ENCODE measurements at places on chromosomes 4 and X.

DNA sequence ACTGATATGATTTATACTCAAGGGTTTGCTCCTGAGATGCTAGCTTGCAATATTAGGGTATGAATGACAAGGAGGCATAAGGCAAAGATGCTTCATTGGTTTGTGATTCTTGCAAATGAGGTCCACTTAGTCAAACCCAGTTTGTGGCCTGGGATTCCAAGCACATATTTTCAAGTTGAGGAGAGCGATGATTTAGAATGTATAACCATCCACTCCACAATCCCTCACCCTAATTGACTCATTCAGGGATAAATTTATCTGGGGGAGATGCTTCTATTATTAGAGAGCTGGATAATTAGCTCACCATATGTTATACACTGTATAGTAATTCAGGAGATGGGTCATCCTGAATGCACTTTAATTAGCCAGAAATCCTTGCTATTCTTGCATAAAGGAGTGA lies 118.3 kb upstream of the PUDP start:
- DNase-seq, result no peak

GRCh38 chr4:51851937-51852290 lies 9.0 kb downstream of the DCUN1D4 start:
- DNase-seq, result no peak

GRCh38 chrX:119105826-119106225 lies 21.8 kb downstream of the KIAA1210 start:
- no peak for DNase-seq

DNA sequence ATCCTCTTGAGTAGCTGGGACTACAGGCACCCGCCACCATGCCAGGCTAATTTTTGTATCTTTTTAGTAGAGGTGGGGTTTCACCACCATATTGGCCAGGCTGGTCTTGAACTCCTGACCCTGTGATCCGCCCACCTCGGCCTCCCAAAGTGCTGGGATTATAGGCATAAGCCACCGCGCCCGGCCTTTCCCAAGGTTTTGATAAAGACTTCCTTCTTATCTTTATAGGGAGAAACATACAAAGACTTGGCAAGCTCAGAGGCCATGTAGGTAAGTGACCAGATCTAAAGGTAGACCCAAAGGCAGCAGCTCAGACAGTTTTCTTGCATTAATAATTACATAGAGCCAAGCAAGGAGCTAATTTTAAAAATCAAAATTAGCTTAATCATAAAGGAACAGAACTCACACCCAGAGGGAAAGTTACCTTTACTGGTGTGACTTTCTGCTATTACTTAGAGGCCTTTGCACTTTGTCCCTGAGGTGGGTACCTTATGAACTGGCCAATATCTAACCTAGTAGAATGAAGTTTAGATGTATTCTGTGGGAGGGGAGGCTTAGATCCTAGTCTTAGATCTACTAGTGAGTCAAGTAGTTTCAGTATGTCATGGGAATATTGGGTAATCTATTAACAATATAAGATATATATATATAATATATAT lies 67.3 kb downstream of the HPGD start:
- no peak for DNase-seq

- DNase-seq, result no peak
Observed at GRCh38 chr4:145723336-145723735, 43.4 kb downstream of the C4orf51 start.

- no peak for DNase-seq
Observed at GRCh38 chr4:169098969-169099690, 89.1 kb upstream of the CBR4 start.

GRCh38 chr4:151519728-151520415 lies 110.9 kb downstream of the FHIP1A start:
- no peak for DNase-seq

GRCh38 chr4:79763486-79764075 lies 309.4 kb downstream of the ANTXR2 start:
- DNase-seq, result no peak

GRCh38 chr4:123398066-123398852 lies 1.7 kb downstream of the SPRY1 start:
- DNase-seq, result peak; percentile 74

GRCh38 chr4:76233967-76234678 lies 17.4 kb upstream of the FAM47E start:
- DNase-seq, result no peak

DNA sequence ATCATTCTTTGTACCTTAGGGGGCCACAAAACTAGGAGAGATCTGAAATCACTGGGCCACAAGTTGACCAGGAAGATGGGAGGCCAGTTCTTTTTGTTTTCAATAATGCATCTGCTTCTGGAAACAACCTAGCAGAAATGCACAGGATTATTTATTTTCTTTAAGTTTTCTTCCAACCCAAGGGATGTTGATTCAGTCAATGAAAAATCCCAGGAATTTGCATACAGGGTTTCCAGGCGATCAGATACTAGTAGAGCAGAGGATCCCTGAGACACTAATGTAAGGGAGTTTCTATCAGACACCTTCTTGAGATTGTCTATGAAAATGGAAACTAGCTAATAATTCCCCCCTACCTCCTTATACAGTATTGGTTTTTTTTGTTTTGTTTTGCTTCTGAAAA lies 7.4 kb downstream of the ATOH1 start:
- DNase-seq, result no peak

DNA sequence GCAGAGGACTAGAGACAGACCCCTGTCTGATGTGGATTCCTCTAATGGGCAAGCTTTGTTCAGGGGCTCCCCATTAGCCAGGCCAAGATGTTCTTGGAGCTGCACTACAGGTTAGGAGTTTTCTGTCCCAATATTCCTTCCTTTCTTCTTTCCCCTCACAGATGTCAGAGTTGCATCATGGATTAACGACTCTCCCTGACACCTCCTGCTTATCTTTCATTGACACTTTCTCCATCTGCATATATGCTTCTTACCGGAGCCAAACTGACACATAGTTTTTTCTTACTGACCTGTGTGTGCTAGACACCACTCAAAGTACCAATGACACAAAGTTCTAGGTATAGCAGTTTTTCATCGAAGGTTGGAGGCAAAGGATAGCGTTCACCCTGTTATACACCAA lies 228.6 kb upstream of the HCCS start:
- DNase-seq, result no peak

GRCh38 chrX:27186671-27187070 lies 276.5 kb downstream of the PPP4R3C start:
- peak; percentile 29 for DNase-seq

DNA sequence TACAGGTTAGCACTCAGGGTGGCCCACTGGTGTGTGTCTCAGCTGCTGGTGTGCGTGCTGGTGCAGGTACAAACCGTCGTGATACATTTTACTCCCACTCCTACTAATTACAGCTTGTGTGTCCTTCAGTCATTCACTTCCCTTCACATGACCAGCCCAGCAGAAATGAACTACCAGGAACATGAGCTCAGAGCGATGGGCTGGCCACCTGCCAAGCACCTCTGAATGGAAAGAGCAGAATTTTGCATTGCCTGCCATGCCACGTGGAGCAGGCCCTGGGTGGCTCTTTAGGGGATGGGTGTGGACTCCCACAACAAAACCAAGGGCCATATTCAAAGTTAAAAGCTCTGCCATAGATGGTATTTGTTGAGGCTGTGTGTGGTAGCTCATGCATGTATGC lies 58.9 kb upstream of the PGM2 start:
- DNase-seq, result peak; percentile 56

DNA sequence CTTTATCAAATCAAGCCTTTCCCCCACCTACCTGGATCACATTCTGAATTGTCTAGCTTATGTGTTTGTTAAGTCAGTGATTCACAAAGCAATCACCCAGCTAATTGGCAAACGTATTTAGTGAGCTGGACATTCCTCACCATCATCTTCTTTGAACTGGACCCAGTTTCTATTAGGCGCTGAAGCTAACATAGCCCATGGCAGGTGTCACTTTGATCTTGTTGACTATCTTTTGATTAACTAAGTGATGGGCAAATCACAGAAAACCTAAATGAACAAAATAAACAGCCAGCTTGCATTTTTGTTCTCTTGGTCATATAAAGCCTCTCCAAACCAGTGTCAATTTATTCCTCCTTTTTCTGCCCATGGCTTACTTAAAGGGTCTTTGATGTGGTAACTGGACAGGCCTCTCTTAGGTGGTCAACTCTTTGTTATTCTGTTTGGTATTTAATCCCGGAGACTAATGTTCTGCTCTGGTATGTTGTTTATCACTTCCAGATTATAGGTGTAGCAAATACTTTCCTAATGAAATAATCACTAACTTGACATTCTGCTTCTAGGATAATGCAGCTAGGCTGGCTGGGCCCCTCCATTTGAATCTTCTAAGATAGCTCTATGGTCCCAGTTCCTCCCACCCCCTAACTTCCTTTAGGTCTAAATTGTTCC lies 105.3 kb upstream of the SMIM10 start:
- no peak for DNase-seq

DNA sequence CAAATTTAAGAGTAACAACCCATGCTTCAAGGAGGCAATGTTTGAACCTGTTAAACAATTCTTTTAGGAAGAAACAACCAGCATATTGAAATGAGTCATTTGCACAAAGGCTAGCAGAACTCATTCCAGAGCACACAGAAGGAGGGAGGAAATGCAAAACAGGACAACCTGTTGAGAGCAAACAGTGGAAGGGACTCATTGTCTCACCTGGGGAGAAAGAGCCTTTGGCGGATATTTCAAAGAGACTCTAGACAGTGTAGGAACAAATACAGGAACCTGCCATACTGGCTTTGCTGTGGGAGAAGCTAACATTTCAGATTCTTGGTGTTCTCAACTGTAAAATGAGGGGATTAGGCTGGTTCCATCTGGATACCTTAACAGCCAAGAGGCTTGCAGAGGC lies 14.8 kb upstream of the RASGEF1B start:
- no peak for DNase-seq

DNA sequence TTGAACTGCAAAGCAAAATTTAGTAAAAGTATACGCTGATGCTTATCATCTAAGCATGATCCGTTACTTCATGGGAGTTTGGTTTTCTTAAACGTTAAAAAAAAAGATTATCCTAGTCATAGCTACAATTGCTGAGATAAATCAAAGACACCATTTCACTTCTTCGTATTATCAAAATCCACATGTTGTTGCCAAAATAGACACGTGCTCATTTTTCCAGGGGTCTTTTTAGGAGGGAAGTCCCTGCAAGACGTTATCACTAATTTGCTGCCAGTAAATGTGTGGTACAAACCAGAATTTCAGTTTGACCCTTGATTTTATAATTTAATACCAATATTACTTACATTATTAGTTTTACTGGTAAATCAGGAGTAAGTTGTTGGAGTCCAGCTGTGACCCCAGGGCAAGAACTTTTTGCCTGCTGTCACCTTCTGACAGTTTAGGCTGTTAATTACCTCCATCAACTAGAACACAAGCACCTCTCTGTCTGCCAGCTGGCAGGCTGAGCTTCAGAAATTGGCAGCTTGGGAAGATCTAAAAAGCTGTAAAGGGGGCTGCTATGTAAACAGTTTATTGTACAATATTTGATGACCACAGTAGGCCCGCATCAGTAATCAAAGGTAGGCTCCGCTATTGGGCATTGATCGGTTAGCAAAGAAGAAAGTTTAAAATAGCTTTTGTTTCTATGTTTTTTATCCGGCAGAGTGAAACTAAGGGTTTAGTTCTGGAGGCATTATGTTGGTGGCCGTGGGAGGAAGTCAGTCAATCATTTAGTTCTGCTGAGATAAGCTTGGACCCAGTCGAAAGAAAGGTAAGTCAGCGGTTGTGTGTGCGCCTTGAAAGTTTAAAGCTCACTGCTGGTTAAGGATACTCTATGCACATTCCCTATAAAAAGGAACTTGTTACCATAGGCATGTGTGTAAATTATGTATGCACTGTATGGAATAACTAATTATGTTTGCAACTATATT lies 196.4 kb downstream of the FBXO8 start:
- DNase-seq, result no peak

DNA sequence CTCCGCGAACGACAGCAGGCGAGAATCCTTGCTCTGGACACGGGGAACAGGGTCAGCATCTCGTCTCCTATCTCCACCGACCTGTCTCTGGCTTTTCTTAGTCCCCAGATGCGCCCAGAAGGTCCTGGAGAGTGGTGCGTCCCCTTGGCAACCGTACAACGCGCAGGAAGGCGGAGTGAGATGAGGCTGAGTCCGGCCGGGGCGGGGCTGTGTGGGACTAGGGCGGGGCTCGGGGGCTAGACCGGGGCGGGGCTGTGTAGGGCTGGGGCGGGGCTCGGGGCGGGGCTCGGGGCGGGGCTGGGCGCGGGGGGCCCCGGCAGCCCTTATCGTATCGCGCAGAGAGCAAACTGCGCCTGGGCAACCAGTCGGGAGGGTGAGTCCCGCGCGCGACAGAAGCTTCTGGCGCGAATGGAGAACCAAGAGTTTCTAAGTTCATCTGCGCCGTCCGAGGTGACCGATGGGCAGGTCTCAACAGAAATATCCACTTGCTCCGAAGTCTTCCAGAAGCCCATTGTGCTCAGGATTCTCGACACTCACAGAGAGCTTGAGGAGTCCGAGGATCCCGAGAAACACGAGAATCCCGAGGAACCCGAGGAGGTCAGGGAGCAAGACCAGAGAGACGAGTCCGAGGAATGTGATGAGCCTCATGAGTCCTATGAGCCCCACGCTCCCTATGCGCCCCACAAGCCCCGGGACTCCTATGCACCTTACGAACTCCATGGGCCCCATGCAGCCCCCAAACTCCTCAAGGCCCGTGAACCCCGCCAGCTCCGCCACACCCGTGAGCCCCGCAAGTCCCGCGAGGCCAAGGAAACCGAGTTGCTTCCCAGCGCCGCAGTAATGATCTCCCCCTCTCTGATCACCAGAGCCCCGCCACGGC lies 24.9 kb downstream of the ARL9 start:
- peak; percentile 81 for DNase-seq

- DNase-seq, result no peak
Observed at GRCh38 chr4:136680271-136680670, 852.0 kb downstream of the PCDH18 start.

GRCh38 chr4:25320773-25321172 lies 8.2 kb downstream of the ZCCHC4 start:
- DNase-seq, result peak; percentile 84

- DNase-seq, result no peak
Observed at GRCh38 chrX:130498653-130499274, 97.0 kb downstream of the RBMX2 start.

DNA sequence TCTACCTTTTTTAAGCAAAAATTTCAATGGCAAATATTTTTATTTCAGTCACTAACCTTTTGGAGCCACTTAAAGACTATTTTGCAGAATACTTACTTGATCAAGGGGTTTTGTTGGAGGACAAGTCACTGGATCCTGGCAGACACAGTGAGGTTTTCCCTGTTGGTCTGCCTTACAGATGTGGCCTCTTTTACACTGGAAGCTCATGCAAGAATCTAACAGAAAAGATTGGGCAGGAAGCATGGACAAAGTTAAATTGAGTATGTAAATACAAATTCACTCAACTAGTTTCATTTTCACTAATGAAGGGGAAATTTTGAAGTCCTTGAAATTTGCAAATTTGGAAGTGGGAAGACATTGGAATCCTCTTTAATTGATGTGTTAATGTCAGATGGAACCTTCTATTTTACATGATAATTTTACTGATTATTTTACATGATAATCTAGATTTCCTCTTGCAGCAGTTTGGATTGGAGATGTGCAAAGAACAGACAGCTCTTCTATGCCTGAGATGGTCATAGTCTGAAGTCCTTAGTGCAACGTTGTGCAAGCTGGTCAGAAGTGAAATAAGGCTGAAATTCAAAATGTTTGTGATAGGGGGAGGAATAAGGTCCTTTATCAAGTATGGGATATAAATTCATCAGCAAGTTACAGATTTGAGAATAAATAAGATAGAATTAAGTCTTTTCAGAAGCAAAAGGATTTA lies 38.4 kb downstream of the SPARCL1 start:
- DNase-seq, result no peak

- DNase-seq, result no peak
Observed at GRCh38 chr4:185830263-185830994, 18.4 kb upstream of the SORBS2 start.

Data from suppressor macrophage treated with lipopolysaccharide for 4 hours (primary cell).